Vagina (tissue), 2 donors: ENCODE measurements at places on chromosomes 11 and 22.

DNA sequence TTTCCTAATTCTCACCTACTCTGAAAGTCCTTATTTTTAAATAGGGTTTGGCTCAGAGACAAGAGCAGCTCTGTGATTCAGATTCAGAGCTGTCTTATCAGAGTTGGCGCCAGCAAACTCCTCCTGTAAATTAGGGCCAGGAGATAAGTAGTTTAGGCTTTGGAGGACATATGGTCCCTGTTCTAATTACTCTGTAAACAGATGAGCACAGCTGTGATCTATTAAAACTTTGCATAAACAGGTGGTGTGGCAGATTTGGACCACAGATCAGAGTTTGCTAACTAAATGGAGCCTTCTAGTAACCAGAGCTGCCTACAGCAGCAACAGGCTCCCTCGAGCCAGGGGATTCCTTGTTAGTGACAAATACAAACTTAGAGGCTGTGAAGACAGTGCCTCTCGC, 27.9 kb downstream of the YPEL1 start:
- no peak for DNase-seq

DNA sequence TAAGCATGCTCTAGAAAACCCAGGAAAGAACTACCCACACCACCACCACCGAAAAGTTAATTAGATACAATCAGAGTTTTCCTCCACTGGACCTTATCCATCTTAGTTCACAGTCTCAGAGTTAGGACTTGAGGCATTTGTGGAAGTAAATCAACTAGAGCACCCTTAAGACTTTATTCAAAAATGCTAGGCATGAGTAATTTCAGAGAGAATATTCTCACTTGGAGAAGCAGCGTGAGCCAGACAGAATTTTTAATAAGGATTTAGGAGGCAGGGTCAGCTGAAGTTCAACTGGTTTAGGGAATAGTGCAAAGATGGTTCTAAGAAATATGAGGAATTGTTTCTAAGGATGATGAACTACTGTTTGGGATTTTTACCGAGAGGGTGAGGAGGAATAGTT, 1.2 kb upstream of the OLFML1 start:
- no peak for DNase-seq

DNA sequence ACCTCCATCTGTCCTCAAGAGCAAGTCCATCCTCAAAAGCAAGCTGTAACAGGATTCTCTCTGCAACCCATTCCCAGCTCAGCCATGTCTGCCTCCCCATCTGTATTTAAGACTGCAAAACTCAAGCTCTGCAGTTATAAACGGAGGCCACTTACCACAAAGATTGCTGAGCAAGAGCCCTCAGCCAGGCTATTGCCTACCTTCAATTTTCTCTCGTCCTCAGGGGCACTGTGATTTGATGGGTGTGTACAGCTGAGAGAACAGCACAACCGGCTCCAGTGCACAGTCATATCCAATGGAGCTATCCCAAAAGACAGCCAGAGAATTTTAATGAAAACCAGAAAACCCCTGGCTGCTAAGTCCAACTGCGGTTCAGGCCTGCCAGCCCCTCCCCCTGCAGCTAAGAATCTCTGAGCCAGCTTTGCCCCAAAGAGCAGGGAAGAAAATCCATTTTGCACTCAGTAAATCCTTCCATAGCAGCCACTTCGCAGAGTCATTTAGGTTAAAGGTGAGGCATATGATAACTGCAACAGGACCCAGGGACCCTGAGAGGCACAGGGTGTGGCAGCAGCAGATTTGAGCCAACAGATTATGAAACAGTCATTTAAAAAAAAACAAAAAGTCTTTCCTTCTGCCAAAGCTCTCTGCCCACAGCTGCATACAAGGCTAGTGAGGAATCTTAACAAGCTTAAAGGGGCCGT, 37.6 kb downstream of the RAB30 start:
- DNase-seq = no peak

GRCh38 chr22:29302681-29303465, 3.6 kb upstream of the GAS2L1 start:
- no peak for DNase-seq

- no peak for DNase-seq
Measured at GRCh38 chr22:36385491-36386350, 2.0 kb downstream of the MYH9 start.

GRCh38 chr11:116778556-116778955, 5.8 kb upstream of the BUD13 start:
- no peak for DNase-seq

DNA sequence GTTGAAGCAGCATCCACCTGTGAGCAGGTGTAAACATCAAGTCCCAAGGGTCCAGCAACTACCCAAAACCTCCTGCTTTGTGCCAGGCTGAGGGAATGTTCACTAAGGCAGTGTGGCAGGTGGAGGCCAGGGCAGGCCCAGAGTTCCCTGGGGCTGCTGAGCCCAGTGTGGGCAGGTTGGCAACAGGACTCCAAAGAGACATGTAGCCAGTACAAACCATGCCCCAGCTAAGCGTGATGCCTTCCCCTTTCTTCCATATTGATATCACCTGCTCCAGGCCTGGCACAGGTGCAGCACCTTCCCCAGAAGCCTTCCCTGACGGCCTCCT, 30.0 kb upstream of the SCUBE2 start:
- no peak for DNase-seq
